ENCODE measurements at places on chromosomes 16 and 17. TPM values are rescaled to one million over a fixed set of nuclear protein-coding genes. Genes with fewer than 3 reads are reported as not detected.

SLC13A2 gene
- total RNA-seq = 0.10 TPM

PRSS21 gene
- not detected for total RNA-seq

CD300LB gene
- 1.3 TPM for total RNA-seq

CD68 gene
- total RNA-seq = 286 TPM

NSMCE1 gene
- 39.6 TPM for total RNA-seq

Data from mesenteric fat pad (tissue), 1 donor.